ENCODE measurements at places on chromosomes 1 and 21.

GRCh38 chr1:227215863-227216510 is 102.3 kb downstream of the CDC42BPA start:
- no peak for DNase-seq

DNA sequence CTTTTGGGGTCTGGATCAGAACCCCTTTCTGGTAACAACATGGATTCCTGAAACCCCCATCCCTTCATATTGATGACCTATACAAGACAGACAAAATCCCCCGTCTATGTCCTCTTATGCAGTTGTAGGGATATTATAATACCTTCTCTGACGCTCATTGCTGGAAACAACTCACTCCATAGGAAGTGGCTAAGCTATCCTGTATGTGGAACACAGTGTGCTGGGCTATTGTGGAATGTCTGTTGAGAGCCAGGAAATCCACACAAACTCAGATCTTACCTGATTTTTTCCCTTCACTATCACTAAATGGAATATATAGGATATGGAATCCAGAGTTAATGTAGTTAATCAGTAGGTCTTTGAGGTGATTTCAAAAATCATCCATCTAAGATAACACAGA is 17.7 kb upstream of the PIK3R3 start:
- DNase-seq: no peak

- no peak for DNase-seq
Observed at GRCh38 chr1:91450260-91450659, 45.6 kb upstream of the HFM1 start.

DNA sequence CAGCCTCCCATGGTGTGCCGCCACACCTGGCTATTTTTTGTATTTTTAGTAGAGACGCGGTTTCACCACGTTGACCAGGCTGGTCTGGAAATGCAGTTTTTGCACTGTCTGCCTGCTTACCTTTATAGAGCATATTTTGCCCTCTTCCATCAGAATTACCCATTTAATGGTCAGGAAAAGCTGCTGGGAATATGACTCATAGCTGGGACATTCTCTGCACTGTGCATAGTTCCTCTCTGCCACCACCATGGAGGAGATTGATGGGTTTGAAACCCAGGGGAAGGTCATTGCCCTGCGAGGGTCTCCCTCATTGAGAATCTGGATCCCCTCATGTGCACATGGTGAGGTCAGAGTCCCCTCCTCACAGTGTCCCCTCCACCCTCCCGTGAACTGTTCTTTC is 32.1 kb downstream of the MX1 start:
- no peak for DNase-seq

- DNase-seq: peak; percentile 34
Observed at GRCh38 chr1:40438391-40439015, 11.8 kb upstream of the ZFP69B start.

GRCh38 chr1:196734006-196734405 is 40.6 kb upstream of the CFHR3 start:
- no peak for DNase-seq

- no peak for DNase-seq
Observed at GRCh38 chr1:235287208-235287882, 40.6 kb downstream of the ARID4B start.

DNA sequence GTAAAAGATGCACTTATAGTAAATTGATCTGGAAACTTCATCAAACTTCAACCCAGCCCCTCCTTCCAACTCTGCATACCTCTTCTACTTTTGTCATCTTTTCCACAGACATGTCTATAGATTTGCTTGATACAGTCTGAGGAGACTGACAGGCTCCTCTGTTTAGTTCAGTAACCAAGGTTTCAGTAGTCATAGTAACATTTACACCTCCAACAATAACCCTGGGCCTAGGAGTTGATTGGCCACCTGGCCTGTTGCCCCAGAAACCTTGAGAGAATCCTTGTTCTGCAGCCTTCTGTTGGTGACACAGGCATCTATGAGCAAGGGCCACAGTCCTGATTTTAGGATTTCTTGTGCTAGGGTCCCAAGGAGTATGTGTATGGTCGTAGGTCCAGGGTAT is at the start of gene CFAP141:
Gene CFAP141, minus strand, starts transcription at position 138 of the 400 bp plus-strand sequence. Its CDS starts 26 bp downstream, at position 112.
- peak; percentile 40 for DNase-seq

- DNase-seq: no peak
Observed at GRCh38 chr1:183164963-183165362, 21.1 kb upstream of the LAMC2 start.

GRCh38 chr1:203172184-203173010 is 3.2 kb downstream of the MYBPH start:
- peak; percentile 75 for DNase-seq

DNA sequence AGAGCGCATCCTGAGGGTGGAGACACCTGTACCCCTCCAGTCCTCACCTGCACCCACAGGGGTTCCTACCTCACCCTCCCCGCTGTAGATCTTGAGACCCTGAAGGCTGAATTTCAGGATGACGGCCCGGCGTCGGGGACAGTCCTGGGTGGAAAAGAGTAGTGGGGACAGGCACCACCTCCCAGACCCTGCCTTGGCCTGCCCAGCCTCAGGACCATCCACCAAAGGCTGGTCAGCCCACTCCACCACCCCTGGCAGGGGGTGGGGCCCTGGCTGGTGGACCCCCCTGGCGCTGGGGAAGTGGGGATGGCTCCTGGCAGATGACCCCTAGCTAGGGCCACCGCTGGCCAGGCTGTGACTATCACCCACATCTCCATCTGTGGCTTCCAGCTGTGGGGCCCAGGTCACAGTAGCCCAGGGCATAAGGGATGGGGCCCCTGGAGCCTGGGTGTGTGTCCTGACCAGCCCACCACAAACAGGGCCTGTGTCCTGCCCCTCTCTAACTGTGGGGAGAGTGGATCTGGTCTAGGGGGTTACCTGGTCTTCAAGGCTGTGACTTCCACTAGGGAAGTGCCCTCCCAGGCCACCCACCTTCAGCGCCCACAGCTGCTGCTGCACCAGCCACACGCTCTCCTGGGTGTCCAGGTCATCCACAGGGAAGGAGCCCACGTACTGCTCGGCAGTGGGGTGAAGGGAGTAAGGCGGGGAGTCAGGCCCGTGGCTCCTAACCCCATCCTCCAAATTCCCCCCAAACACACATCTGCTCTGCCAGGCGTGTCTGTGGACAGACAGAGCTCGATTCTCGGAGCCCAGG is 5.4 kb downstream of the SH2D5 start:
- DNase-seq: no peak

DNA sequence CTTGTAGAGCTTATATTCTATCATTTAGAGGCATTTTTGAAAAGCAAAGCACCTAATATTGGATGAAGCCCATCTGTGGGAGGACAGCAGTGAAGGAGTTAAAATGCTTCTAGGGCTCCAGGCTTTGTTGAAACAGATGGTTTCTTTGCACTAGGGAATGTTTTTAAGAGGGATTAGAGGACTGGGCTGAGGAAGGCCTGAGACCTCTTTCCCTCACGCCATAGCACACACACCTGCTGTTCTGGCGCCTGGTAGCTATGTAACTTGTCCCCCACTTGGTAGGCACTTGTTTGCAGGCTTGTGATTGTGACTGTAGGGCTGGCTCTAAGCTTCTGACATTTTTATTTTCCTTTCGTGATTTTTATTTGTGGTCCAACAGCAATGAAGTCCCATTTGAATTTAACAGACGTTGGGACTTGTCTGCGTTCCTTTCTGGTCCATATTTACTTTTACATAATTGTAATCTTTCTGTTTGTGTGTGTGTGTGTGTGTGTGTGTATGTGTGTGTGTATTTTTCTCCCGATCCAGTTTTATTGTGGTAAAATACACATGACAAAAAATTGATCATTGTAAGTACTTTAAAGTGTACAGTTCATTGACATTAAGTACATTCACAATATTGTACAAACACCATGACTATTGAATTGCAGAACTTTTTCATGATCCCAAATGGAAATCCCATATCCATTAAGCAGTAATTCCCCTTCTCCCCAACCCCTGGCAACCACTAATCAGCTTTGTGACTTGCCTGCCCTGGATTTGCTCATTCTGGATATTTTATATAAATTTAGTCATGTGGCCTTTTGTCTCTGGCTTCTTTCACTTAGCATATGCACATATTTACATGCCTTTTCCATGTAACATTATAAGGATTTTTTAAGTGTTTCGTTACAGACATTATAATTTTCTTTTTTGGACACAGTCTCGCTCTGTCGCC is 33.5 kb upstream of the MACF1 start:
- no peak for DNase-seq

DNA sequence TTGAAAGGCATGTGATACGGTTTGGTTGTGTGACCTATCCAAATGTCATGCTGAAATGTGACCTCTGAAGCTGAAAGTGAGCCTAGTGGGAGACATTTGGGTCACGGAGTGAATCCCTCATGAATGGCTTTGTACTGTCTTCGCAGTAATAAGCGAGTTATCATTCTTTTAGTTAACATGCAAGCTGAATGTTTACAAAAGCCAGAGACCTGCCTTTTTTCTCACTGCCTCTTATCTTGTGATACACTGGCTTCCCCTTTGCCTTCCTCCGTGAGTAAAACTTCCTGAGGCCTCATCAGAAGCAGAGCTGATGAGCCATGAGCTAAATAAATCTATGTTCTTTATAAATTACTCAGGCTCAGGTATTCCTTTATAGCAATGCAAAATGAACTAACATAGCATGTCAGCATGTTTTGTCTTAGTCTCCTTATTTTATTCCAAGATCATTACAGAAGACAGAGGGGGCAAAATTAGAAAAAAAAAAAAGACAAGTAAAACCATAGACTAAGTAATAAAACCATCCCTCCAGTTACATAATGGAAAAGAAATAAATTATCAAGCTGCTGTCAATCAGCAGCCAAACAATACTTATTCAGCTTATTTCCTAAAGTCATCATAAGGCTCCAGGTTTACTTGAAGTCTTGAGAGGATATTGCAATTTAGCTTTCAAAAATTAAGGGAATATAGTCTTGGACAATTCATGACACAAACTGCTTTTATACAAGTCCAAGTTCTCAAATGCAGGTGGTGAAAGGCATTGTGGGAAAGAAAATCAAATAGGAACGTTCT is 12.1 kb downstream of the RGS18 start:
- DNase-seq: no peak

- DNase-seq: no peak
Observed at GRCh38 chr1:246788895-246789338, 64.7 kb downstream of the SCCPDH start.

GRCh38 chr21:31660259-31660565 is 719 bp downstream of the SOD1 start:
- no peak for DNase-seq

DNA sequence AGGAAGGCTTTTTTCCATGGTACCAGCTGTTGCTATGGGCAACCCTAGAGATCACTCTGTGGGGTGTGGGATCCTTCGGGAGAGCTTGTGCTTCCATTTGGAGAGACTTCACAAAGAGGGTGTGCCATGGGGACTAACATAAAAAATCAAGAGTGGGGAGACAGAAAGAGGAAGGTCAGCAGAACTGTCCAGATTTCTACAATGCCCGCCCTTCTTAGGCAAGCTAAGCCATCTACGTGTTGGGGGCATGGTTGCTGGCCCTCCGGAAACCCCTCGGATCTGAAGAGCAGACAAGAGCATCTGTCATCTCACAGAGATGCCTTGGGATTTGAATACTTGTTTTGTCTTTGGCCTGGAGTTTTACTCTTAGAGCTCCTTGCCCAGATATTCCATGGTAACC is 83.9 kb upstream of the ZNF648 start:
- DNase-seq: no peak

- DNase-seq: no peak
Observed at GRCh38 chr21:33391656-33392055, 11.6 kb upstream of the IFNGR2 start.

DNA sequence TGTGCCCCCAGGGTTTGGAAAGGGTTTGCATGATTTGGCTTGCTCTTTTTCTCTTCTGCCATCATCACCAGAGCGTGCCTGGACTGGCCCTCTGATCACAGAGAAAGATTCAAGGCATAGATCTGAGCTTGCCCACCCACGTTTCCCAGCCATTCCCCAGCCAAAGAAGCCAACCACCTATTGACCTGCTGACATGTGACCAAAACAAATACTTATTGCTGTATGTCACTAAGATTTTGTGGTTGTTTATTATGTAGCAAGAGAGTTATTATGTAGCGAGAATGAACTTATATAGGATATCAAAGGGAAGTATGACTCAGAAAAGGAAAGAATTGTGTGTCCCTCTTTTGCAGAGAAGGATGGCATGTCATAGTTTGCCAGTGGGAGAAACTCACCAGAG is 59.9 kb downstream of the UBE2U start:
- no peak for DNase-seq

DNA sequence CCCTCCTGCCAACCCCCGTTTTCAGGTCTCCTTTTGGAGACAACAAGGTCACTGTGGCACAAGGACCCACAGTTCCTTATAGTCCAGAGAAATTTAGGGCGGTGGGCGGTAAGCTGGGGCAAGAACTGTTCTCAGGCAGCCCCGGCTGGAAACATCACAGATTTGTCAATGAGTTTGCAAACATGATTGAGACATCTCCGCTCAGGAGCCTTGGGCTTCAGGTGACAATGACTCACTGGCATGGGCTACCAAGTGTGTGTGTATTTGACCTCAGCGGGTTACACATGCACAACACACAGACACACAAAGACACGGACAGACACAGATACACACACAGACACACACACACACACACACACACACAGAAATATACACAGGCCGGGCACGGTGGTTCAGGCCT is 58.2 kb upstream of the ABCG1 start:
- peak; percentile 21 for DNase-seq

DNA sequence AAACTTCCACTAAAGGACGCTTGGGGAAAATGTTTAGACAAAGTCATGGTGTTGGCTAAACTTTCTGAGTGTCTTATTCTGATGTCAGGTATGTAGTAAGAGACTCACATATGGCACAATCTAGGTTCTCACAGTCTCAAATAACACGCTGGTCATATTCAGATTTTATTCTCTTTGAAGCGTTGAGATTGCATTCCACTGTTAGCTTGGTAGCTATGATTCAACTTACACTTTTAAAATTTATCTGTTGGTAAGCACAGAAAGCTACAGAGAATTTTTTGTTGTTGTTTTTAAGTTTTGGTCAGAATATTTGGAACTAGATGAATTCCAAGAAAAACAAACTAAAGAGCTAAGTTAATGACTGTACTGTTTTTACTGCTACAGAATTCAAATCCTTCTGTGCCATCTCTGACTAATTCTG is 126.7 kb downstream of the PRRX1 start:
- no peak for DNase-seq

DNA sequence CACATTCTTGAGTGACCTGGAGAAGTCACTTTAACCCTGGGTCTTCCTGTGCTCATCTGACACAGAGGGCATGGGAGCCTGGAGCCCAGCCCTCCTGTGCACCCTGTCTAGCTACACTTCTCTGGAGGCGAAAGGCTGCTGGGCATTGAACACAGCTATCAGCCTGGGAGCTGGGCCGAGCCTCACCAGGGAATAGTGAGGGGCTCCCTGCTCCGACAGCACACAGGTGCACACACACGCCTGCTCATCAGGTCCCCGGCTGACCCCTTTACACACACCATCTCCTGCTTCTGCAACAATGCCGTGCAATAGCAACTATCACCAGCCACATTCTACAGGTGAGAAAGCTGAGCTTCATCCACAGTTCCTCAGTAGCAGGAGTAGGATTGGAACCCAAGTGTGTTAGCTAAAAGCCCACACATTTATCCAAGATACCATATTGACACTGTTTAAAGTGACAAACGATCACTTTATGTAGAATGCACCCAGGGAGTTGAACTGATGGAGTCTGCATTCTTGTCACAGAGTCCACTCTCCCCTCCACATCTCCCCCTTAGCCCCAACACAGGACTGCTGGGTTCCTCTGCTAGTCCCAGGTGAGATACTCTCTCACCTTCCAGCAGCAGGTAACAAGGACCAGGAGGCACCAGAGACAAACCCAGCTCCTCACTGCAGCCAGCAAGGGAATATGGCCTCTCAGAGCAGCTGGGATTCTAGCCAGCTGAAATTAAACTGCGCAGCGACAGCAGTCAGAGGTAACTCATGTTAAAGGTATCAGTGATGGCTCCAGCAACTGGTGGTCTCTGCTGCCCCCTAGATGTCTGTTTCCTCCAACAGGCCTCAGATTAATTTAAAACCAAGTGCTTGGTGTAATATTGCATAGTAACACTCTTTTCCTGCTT is 18.3 kb upstream of the CAPN8 start:
- peak; percentile 73 for DNase-seq
